ENCODE measurements at places on chromosomes 11 and 22. TPM values are rescaled to one million over a fixed set of nuclear protein-coding genes. Genes with fewer than 3 reads are reported as not detected.

DNA sequence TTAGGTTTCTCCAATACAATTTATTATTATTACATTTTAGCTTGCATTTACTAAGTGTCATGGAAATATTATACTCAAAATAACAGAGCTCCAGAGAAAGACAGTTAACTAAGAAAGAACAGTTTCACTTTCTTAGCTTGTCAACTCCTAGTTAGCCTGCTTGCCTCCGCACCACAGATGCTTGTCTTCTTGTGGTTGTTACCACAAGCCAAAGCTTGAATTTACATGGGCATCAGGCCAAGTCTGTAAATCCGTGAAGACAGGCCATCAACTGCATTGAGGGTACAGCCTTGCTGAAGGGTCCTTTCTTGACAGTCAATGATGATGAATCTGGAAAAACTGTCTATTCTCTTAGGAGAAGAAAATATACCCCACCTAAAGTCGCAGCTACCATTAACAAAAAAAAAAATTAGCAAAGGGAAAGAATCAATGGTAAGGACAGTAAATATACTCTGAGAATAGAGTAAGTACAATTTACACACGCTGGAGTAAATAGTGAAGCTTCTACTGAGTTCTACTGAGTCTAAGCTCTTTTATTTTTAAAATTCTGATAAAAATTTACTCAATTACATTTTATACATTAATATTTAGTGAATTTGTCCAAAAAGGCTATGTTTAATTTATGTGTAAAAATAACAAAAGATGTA is 15.6 kb upstream of the DENND5A start:
- H3K4me3 ChIP-seq: peak overlapping the region; percentile 23
- no peaks in the 10 kb centered on the region for H3K27me3 ChIP-seq

GRCh38 chr11:46353698-46354097 is 6.4 kb downstream of the DGKZ start:
- peak overlapping the region; percentile 71 for H3K27ac ChIP-seq
- no peak for DNase-seq
- peak overlapping the region; percentile 11 for H3K4me3 ChIP-seq
- H3K27me3 ChIP-seq: no peaks in the 10 kb centered on the region
- H3K4me1 ChIP-seq: peaks cover 90% of the 10 kb centered on the region
- H3K36me3 ChIP-seq: peaks cover 46% of the 10 kb centered on the region

GRCh38 chr22:47370448-47371262 is 608.2 kb downstream of the TBC1D22A start:
- H3K36me3 ChIP-seq: no peaks in the 10 kb centered on the region
- H3K27me3 ChIP-seq: no peaks in the 10 kb centered on the region
- no peak overlapping the region for H3K4me3 ChIP-seq
- DNase-seq: no peak
- no peak overlapping the region for H3K27ac ChIP-seq

- H3K4me1 ChIP-seq: peaks cover 98% of the 10 kb centered on the region
- H3K27ac ChIP-seq: peak overlapping the region; percentile 80
- H3K36me3 ChIP-seq: peaks cover 37% of the 10 kb centered on the region
- H3K4me3 ChIP-seq: peak overlapping the region; percentile 54
- DNase-seq: peak; percentile 81
- no peaks in the 10 kb centered on the region for H3K27me3 ChIP-seq
These were observed 11.4 kb downstream of the BCL9L start for GRCh38 chr11:118914178-118914918.

GRCh38 chr11:11038782-11039181 is 180.9 kb upstream of the ZBED5 start:
- H3K27me3 ChIP-seq: no peaks in the 10 kb centered on the region
- H3K4me1 ChIP-seq: peaks cover 14% of the 10 kb centered on the region
- DNase-seq: no peak
- H3K36me3 ChIP-seq: no peaks in the 10 kb centered on the region
- H3K4me3 ChIP-seq: no peak overlapping the region
- no peak overlapping the region for H3K27ac ChIP-seq

DNA sequence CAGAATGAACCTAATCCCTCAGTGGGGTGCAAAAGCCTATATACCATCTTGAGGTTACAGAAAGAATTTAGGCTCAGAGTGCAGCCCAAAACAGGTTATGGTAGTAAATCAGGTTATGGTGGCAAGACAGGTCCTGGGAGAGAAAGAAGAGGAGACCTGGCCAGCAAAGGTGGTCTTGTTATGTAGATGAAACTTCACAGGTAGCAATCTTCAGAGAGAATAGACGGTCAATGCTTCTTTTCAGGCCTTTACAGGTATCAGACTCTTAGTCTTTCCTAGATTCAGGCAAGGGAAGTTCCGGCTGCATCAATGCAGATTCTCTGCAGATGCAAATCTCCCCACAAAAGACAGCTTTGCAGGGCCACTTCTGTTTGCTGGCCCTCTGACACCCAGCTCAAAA is 45.8 kb upstream of the SORL1 start:
- H3K4me1 ChIP-seq: no peaks in the 10 kb centered on the region
- no peak overlapping the region for H3K27ac ChIP-seq
- H3K27me3 ChIP-seq: no peaks in the 10 kb centered on the region
- no peak for DNase-seq
- no peak overlapping the region for H3K4me3 ChIP-seq

DNA sequence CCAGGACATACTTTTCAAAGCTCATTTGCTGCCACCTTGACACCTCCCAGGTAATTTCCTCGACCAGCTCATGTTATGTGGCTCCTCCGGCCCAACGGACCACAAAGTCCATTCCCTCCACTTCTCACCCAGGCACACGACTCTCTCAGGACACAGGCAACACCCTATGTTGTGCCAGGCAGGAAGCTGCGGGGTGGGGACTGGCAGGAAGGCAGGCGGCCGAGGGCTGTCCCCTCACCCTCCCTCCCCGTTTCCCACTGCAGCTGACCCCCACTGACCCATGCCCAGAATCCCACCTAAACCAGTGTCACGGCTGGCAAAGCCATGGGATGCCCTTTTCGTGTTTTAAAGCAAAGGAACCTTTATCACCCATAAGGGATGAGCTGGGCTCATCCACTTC is 20.8 kb downstream of the CELSR1 start:
- H3K36me3 ChIP-seq: no peaks in the 10 kb centered on the region
- H3K27ac ChIP-seq: no peak overlapping the region
- no peaks in the 10 kb centered on the region for H3K4me1 ChIP-seq
- H3K4me3 ChIP-seq: no peak overlapping the region
- DNase-seq: no peak

- H3K4me3 ChIP-seq: no peak overlapping the region
- H3K27ac ChIP-seq: no peak overlapping the region
- no peaks in the 10 kb centered on the region for H3K36me3 ChIP-seq
- H3K4me1 ChIP-seq: no peaks in the 10 kb centered on the region
- no peaks in the 10 kb centered on the region for H3K27me3 ChIP-seq
These were observed 33.1 kb upstream of the ASPHD2 start for GRCh38 chr22:26395926-26396325.

DNA sequence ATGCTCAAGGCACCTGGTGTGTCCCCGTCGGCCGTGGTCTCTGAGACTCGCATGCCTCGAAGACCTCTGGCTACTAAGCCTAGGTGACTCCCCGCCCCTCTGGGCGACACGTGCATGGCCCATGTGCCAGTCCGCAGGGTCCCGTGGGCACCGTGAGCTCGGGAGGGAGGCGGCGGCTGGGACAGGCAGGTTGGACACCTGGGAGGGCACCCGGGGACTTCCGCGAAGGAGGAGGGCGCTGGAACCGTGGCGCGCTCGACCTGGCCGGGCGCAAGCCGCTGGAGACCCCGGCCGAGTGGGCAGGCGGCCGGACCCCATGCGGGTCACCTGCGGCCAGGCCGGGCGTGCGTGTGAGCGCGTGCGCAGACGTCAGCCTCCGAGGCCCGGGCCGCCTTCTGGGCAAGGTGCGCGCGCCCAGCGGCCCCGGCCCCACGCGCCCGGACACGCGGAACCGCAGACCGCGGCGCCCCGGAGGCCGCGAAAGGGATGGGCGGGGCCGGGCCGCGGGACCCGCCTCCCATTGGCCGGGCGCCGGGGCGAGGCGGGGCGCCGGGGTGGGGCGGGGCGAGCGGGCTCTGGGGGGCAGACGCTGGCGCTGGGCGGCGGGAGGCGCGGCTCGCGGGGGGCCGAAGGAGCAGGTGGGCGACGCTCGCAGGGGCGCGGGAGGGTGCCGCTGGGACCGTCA is 579 bp upstream of the RASD2 start:
- peak overlapping the region; percentile 60 for H3K4me3 ChIP-seq
- peak; percentile 79 for DNase-seq
- no peak overlapping the region for H3K27ac ChIP-seq
- peaks cover 24% of the 10 kb centered on the region for H3K4me1 ChIP-seq

GRCh38 chr11:43440486-43440885 is 81.8 kb downstream of the TTC17 start:
- H3K36me3 ChIP-seq: peaks cover 81% of the 10 kb centered on the region
- H3K27me3 ChIP-seq: no peaks in the 10 kb centered on the region
- no peaks in the 10 kb centered on the region for H3K4me1 ChIP-seq
- no peak for DNase-seq
- no peak overlapping the region for H3K4me3 ChIP-seq
- no peak overlapping the region for H3K27ac ChIP-seq

GRCh38 chr11:6925636-6926207 is 504 bp upstream of the ZNF215 start:
- no peak overlapping the region for H3K27ac ChIP-seq
- H3K27me3 ChIP-seq: peaks cover 17% of the 10 kb centered on the region
- peaks cover 7% of the 10 kb centered on the region for H3K4me1 ChIP-seq
- no peaks in the 10 kb centered on the region for H3K36me3 ChIP-seq

GRCh38 chr11:2173150-2173693 is 1.6 kb upstream of the TH start:
- H3K36me3 ChIP-seq: no peaks in the 10 kb centered on the region
- H3K4me1 ChIP-seq: no peaks in the 10 kb centered on the region
- no peak overlapping the region for H3K4me3 ChIP-seq

DNA sequence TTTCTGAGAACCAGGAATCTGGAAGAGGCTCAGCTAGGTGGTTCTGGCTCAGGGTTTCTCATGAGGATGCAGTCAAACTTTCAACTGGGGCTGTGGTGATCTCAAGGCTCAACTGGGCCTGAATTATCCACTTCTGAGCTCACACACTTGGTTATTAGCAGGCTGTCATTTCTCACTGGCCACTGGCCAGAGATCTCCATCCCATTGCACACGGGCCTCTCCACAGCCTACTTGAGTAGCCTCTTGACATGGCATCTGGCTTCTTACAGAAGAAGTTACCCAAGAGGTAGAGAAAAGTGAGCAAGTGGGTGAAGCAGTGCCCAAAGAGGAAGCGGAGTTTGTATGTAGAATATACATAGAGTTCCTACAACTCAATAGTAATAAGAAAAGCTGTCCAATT is 16.0 kb downstream of the CALCA start:
- no peak overlapping the region for H3K4me3 ChIP-seq
- DNase-seq: no peak
- H3K27ac ChIP-seq: no peak overlapping the region
- H3K27me3 ChIP-seq: no peaks in the 10 kb centered on the region

- H3K4me1 ChIP-seq: peaks cover 77% of the 10 kb centered on the region
- peak overlapping the region; percentile 55 for H3K4me3 ChIP-seq
- H3K27me3 ChIP-seq: no peaks in the 10 kb centered on the region
- no peak for DNase-seq
These were observed 13.6 kb downstream of the DGKZ start for GRCh38 chr11:46360878-46361277.

- peaks cover 77% of the 10 kb centered on the region for H3K4me1 ChIP-seq
- DNase-seq: no peak
These were observed 3.7 kb downstream of the ILK start for GRCh38 chr11:6607190-6607795.

SCGB1C1 gene
- not detected for total RNA-seq

TMEM121B gene
- 0.05 TPM for total RNA-seq

C22orf39 gene
- 32.6 TPM for total RNA-seq

SEPTIN5 gene
- total RNA-seq: 0.75 TPM

Data from CD4-positive, alpha-beta T cell (primary cell).